Mesothelial cell of epicardium (in vitro differentiated cells): ENCODE measurements at places on chromosomes 6 and 20.

- DNase-seq: no peak
- peak overlapping the region; percentile 67 for H3K4me3 ChIP-seq
- H3K27ac ChIP-seq: peak overlapping the region; percentile 80
- peaks cover 47% of the 10 kb centered on the region for H3K4me1 ChIP-seq
- peaks cover 5% of the 10 kb centered on the region for H3K36me3 ChIP-seq
Observed at GRCh38 chr20:51022227-51022802, 592 bp downstream of the KCNG1 start.

DNA sequence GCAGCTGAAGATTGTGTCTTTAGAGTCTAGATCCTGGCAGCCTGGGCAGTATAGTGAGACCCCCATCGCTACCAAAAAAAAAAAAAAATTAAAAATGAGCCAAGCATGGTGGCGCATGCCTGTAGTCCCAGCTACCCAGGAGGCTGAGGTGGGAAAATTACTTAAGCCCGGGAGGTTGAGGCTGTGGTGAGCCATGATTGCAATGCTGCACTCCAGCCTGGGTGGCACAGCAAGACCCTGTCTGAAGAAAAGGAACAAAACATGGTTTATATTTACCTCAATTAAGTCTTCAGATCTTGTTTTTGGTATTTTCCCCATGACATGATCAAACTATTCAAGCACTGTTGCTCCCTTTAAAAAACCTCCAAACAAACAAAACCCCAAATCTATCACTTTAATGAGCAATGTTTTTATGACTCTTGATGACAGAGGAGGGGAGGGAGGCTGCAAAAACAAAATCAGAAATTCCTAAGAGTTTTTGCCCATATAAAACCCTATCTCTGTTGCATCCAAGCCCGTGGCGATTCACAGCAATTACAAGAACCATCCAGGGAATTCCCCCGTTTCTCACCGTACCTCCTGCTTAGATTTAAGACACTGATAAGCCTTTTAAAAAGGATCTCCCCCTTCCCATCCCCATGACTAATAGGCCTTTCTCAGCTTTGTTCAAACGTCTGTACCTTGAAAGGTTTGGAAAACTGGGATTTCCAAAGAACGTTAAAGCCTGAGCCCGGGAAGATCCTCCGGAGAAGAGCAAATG lies 259.9 kb downstream of the BMP7 start:
- H3K4me3 ChIP-seq: no peak overlapping the region
- H3K27ac ChIP-seq: peak overlapping the region; percentile 80
- H3K36me3 ChIP-seq: no peaks in the 10 kb centered on the region
- H3K4me1 ChIP-seq: peaks cover 45% of the 10 kb centered on the region
- no peaks in the 10 kb centered on the region for H3K27me3 ChIP-seq
- DNase-seq: no peak

DNA sequence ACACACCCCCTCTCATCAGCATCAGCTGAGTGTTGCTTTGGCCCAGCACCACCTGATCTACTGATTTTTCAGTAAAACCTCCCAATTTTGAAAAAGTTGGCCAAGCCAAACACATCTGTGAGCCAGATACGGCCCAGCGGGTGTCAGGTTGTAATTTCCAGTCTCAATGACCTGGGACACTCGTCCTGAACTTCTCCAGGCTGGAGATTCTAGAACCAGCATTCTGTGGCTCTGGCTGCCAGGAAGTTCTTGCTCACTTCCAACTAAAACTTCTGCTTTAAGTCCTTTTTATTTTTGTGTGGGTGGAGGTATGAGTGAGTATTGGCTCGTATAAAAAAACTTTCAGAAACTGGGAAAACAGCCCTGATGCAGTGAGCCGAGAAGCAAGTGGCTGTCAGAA lies 5.1 kb downstream of the KIAA1755 start:
- no peak overlapping the region for H3K27ac ChIP-seq
- H3K36me3 ChIP-seq: no peaks in the 10 kb centered on the region
- no peak for DNase-seq
- H3K4me1 ChIP-seq: peaks cover 11% of the 10 kb centered on the region

- peaks cover 52% of the 10 kb centered on the region for H3K4me1 ChIP-seq
- no peaks in the 10 kb centered on the region for H3K27me3 ChIP-seq
- H3K4me3 ChIP-seq: peak overlapping the region; percentile 42
- peak overlapping the region; percentile 97 for H3K27ac ChIP-seq
Observed at GRCh38 chr20:58883241-58883691, 30.8 kb downstream of the GNAS start.

DNA sequence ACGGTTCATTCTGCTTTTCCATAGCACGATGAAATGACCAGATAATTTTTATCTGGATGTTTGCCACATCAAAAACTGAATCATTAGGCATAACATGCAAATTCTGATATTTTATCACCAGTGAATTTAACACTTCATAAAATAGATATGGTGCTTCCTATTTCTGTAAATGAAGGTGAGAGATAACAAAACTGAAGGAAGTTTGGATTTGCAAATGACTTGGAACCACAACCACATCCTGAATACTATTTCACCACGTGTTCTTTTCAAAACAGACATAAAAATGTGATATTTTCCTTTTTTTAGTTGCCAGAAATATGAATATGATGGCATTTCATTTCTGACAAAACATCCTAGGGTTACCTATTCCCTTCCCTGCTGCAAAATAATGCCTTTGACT lies 146.1 kb downstream of the EDN1 start:
- H3K36me3 ChIP-seq: no peaks in the 10 kb centered on the region
- no peak overlapping the region for H3K4me3 ChIP-seq
- H3K27ac ChIP-seq: no peak overlapping the region
- H3K4me1 ChIP-seq: no peaks in the 10 kb centered on the region
- no peaks in the 10 kb centered on the region for H3K27me3 ChIP-seq
- no peak for DNase-seq

GRCh38 chr6:4649728-4650127 lies 126.5 kb upstream of the CDYL start:
- DNase-seq: no peak
- H3K4me3 ChIP-seq: no peak overlapping the region
- no peak overlapping the region for H3K27ac ChIP-seq
- peaks cover 6% of the 10 kb centered on the region for H3K36me3 ChIP-seq

DNA sequence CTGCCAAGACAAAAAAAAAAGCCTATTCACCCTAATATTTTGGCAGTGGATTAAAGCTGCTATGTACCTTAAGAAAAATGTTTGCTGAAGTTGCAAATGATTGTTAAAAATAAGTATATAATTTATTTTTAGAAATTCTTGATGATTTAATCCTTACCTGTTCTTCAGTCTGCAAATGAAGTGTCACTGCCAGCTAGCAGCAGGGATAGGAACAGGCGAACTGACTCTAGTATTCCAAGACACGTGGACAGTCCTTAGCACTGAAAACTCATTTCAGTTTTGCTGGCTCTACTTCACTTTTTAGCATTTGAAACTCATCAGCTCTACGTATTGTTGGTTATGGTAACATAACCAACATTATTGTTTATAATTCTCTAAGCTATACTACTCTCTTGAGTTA lies 204.4 kb upstream of the ID4 start:
- no peaks in the 10 kb centered on the region for H3K27me3 ChIP-seq
- peaks cover 2% of the 10 kb centered on the region for H3K36me3 ChIP-seq
- no peak overlapping the region for H3K4me3 ChIP-seq
- DNase-seq: no peak

GRCh38 chr20:41034239-41034638 lies 5.6 kb downstream of the TOP1 start:
- peaks cover 63% of the 10 kb centered on the region for H3K4me1 ChIP-seq
- H3K36me3 ChIP-seq: peaks cover 6% of the 10 kb centered on the region
- DNase-seq: no peak
- H3K27me3 ChIP-seq: no peaks in the 10 kb centered on the region

DNA sequence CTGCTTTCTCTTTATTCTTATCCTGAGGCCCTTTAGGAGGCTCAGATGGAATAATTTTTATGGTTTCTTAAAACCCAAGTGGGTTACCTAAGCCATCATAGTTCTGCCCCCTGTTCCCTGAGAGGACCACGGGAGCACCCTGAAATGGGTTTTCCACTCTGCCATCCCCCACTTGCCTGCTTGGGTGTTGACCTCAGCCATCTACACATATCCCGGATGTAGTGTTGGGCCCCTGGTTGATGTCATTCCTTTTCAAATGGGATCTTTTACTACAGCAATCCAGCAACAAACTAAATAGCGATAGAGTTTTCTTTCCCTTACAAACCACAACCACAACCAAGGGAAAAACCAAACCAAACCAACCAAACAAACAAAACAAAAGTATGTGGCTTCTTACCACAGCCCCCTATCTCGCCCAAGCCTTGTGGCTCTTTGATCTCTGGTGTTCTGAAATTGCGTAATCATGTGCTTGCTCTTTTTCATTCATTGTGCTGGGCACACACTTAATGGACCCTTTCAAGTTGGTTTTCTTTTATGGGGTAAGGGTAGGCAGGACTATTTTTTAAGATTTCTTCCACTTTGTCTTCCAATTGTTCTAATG lies 154.9 kb downstream of the ESR1 start:
- no peak overlapping the region for H3K4me3 ChIP-seq
- H3K4me1 ChIP-seq: no peaks in the 10 kb centered on the region
- peaks cover 5% of the 10 kb centered on the region for H3K27me3 ChIP-seq

DNA sequence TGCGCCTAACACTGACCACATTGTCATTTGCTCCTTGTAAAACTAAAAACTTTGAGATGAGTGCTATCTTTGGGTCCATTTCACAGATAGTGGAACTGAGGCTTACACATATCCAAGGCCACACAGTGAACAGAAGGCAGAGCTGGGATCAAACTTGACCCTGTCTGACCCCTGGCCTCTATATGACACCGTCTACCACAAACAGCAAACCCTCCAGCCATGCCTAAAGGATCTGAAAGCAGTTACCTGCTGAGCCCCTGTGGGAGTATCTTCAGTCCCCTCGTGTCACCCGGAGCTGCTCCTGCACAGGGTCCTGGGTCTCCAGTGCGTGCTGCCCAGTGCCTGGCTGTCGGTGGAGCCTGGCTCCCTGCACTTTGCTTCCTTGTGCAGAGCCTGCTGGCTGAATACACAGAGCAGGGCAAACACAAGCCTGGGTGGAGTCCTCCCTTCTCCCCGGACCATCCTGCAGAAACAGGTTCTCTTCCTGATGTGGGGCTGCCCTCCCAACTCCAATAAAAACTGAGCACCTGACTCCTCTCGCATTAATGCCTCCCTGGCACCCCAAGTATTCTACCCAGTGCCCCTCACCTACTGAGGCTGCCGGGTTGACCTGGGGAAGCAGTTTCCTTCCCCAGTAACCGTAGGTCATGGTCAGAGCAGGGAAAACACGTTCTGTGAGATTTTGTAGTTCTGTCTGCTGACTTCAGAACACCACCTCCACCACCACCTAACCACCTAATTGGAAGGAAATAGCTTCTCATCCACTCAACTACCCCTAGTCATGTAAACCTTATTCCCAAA lies at the start of gene BCAS1:
Gene BCAS1 (minus strand): TSS at position 408 of the 801 bp plus-strand sequence. CDS start 11,876 bp downstream, outside the sequence.
- peaks cover 12% of the 10 kb centered on the region for H3K27me3 ChIP-seq
- H3K27ac ChIP-seq: no peak within 1 kb of the TSS
- no peak for DNase-seq

DNA sequence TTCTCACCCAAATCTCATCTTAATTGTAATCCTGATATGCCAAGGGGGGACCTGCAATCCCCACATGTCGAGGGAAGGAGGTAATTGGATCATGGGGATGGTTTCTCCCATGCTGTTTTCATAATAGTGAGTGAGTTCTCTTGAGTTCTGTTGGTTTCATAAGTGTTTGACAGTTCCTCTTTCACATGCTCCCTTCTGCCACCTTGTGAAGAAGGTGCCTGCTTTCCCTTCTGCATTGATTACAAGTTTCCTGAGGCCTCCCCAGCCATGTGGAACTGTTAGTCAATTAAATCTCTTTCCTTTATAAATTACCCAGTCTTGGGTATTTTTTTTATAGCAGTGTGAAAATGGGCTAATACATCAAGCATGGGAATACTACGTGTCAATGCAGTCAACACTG lies 925.0 kb upstream of the MAN1A1 start:
- H3K4me3 ChIP-seq: no peak overlapping the region
- H3K27ac ChIP-seq: no peak overlapping the region
- H3K27me3 ChIP-seq: no peaks in the 10 kb centered on the region
- no peaks in the 10 kb centered on the region for H3K36me3 ChIP-seq
- no peak for DNase-seq

- H3K27ac ChIP-seq: no peak overlapping the region
- H3K36me3 ChIP-seq: no peaks in the 10 kb centered on the region
Observed at GRCh38 chr6:166105341-166106075, 62.1 kb downstream of the TBXT start.

DNA sequence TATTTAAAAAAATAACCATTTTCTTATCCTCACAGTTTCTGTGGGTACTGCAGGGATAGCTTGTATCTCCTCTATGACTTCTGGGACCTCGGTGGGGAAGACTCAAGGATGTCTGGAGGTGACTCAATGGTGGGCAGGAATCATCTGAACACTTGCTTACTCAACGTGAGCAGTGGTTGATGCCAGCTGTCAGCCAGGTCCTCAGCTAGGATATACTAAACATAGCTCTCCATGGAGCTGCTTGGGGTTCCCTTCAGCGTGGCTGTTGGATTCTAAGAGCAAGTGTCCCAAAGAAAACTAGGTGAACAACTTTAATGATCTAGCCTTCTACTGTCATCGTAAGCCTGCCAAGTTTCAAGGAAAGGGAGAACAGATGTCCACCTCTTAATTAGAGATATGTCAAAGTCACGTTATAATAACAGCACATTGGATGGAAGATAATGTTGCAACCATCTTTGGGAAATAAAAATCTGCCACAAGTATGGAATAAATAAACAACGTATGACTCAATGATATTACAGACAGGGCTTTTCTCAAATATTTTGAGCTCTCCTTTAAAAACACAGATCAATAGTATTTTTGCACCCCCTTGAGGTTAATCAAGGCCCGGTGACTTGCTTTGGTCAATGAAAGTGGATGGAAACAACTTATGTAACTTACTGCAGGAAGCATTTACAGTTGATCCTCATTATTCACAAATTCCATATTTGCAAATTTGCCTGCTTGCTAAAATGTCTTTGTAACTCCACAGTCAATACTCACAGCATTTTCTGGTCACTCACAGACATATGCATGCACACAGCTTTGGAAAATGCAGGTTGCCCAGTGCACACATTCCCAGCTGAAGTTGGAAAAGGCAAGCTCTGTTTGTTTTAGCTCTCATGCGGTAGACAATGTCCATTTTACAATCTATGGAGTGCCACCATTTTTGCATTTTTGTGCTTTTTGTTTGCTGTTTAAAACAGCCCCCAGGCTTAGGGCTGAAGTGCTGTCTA lies 6.6 kb upstream of the HEBP2 start:
- H3K27ac ChIP-seq: no peak overlapping the region
- H3K4me3 ChIP-seq: no peak overlapping the region
- no peak for DNase-seq
- H3K4me1 ChIP-seq: peaks cover 19% of the 10 kb centered on the region
- H3K36me3 ChIP-seq: no peaks in the 10 kb centered on the region
- no peaks in the 10 kb centered on the region for H3K27me3 ChIP-seq

GRCh38 chr6:72151742-72152141 lies 265.4 kb downstream of the RIMS1 start:
- H3K4me1 ChIP-seq: no peaks in the 10 kb centered on the region
- no peak for DNase-seq
- H3K27me3 ChIP-seq: no peaks in the 10 kb centered on the region
- no peaks in the 10 kb centered on the region for H3K36me3 ChIP-seq
- H3K4me3 ChIP-seq: no peak overlapping the region

GRCh38 chr6:115583290-115583689 lies 477.4 kb downstream of the FRK start:
- peaks cover 2% of the 10 kb centered on the region for H3K27me3 ChIP-seq
- peaks cover 2% of the 10 kb centered on the region for H3K4me1 ChIP-seq
- no peak overlapping the region for H3K27ac ChIP-seq
- no peak overlapping the region for H3K4me3 ChIP-seq
- DNase-seq: no peak
